ENCODE measurements at places on chromosomes 5 and 9.

DNA sequence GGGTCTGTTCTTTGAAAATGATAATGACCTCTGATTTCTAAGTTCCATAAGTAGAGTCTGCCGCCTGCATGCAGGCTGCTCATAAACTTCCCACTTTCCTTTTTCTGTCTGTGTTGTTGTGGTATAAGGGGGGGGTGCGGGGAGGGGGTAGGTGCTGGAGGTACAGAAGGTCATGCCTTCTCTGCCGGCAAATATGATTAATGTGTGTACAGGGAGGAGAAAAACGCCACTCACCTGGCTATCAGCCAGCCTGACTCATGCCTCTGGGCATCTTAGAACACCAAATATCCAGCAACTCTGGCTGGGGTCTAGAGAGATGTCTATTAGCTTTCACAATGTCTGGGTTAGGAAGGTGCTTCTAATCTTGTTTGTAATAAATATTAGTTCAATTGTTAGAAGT is 128.3 kb downstream of the EFNA5 start:
- no peak for DNase-seq

DNA sequence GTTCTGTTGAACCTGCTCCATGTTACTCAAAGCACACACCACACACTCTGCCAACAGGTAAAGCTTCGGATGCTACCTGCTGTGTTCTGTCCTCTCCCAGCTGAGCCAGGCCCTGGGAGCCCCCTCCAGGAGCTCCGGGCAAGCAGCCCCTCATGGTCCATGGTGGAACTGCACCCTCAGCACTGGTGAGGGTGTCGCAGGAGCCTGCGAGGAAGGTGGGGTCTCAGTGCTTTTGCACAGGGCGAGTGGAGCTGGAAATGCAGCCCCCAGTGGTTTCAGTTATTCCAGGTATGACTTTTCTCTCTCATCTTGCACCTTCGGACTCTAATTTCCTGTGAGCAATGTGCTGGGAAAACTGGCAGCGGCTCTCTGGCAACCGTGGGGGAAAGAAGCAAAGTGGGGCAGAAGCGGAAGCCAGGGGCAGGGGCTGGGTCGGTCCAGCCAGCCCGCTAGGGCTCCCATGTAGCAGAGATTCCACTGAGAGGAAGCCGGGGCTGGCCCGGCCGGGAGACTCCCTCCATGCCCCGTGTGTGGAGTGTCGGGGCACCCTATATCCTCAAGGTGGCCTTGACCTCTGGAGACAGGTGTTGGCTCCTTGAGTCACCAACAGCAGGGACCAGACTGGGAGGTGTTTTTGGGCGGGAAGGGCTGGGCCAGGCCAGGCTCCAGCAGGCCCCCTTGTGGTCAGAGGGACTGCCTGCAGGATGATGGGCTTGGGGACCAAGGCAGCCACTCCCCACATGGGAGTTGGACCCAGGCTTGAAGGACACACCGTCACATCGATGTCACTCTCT is 75.6 kb upstream of the PRSS3 start:
- DNase-seq, result no peak

- no peak for DNase-seq
These were observed 8.1 kb upstream of the ZNF354A start for GRCh38 chr5:178738520-178738919.

GRCh38 chr5:14265570-14265969 is 122.4 kb downstream of the TRIO start:
- DNase-seq, result no peak

DNA sequence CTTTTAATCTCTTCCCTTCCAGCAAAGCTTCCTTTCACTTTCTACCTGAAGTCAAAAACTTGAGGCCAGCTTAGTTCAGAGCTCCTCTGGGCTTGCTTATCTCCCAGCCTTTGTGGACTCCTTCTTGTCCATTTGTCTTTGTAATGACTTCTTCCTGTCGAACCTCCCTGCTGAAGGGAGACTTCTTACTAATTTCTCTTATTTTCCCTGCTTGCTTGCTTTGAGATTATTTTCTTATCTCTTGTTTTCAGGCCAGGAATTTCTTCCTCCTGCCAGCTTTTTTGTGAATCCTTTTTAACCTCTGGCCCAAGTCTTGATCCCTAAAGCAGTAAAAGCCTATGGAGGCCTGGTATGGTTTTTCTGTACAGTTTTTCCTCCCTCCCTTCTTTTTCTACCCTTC is 46.8 kb upstream of the DHFR start:
- DNase-seq, result no peak

- DNase-seq, result no peak
These were observed 70.0 kb upstream of the KLF9 start for GRCh38 chr9:70484232-70485130.

GRCh38 chr5:65588694-65589093 is 25.6 kb downstream of the PPWD1 start:
- no peak for DNase-seq

DNA sequence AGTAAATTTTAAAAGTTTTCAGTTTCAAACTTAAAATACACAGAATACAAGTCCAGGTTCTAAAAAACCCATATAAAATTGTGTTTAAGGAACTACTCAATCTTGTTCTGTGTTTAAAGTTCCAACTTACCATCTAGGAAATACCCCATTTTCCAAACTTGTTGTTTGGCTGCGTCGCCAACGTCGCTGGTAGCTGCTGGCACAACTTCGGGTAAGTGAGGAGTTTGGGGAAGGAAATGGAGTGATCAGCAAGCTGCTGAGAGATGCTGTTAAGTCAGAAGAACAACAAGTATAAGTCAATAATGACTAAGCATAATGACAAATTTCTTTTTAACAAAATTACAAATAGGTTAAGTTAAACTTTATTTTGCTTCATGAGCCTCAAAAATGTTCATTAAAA is 71.3 kb upstream of the RAPGEF6 start:
- no peak for DNase-seq

Measured in effector memory CD4-positive, alpha-beta T cell (primary cell).